ENCODE measurements at places on chromosomes 7 and 10.

- no peak for DNase-seq
These were observed 31.3 kb upstream of the NANOS1 start for GRCh38 chr10:118998183-118998582.

DNA sequence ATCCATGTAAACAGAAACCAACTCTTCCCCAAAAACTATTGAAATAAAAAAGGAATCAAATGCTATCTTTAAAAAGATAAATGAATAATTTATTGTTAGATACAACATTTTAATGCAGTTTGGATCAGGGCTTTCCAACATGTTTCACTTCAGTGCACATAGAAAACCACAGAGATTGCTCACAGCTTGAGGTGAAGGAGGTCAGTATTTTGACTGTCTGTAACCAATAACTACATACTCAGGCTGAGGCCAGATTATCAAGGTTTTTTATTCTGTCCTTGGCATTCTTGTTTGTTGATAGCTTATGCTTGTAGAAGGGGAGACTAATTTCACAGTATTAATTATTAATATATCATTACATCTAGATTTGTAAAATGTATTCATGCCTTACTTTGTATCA, 195.5 kb downstream of the PRKG1 start:
- no peak for DNase-seq

GRCh38 chr7:29204491-29205272, 10.1 kb downstream of the CHN2 start:
- no peak for DNase-seq

- DNase-seq = no peak
These were observed 126.3 kb downstream of the ARHGAP21 start for GRCh38 chr10:24597426-24597825.

- no peak for DNase-seq
These were observed 28.5 kb downstream of the FHIP2A start for GRCh38 chr10:114850126-114850525.

All from NCI-H774 (cell line).